GM06990 (cell line): ENCODE measurements at places on chromosomes 5 and 9.

DNA sequence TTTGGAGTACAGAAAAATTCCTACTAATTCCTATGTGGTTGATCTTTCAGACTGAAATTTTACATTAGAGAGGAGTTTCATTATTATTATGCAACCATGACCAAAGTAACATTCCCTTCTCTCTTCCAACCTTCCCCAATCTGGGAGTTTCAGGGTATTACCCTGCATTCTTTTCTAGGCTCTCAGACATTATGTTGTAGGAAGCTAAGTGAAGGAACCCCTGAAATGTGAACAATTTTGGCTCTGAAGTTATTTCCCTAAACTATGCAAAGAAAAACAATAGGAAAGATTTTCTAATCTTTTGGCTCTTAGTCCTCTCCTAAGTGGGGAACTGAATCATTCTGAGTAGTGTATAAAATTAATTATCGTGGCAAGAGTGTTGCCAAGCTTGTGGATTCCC lies 63.3 kb upstream of the ZFAND5 start:
- no peak for DNase-seq

GRCh38 chr9:93591301-93592007 lies 15.1 kb downstream of the PHF2 start:
- DNase-seq = no peak

DNA sequence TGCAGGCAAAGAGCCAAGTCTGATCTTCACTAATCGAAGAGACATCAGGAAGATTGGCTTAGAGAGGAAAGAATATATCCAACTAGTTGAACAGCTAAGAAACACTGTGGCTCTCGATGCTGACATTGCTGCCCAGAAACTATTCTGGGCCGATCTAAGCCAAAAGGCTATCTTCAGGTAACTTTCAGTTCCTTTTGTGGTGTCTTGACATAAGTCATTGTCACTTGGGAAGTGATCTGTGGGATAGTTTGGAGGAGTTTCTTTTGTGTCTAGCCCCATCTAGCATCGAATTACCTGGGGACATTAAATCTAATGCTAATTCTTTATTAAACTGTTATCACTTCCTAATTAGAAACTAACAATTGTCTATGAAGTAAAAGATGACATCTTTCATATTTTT lies 24.0 kb downstream of the VLDLR start:
- DNase-seq = no peak

- no peak for DNase-seq
Observed at GRCh38 chr9:7443541-7443940, 356.0 kb downstream of the DMAC1 start.

DNA sequence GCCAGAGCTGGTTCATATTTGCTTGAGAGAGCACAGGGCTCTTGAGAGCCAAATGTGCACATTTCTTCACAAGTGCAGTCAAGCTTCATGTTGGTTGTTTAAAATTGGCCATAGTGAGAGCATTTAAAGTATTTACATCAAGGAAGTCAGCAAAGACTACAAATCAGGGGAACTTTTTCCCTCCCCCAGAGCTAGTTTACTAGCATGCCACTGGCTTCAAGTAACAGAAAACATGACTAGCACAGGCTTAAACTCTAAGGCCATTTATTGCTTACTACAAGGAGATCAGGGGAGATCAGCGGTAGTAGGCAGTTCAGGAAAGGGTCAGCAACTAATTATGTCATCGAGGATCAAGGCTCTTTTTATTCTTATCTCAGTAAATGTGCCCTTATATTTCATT lies 11.0 kb upstream of the CCDC171 start:
- no peak for DNase-seq

- DNase-seq = no peak
Observed at GRCh38 chr9:16510482-16510881, 360.0 kb downstream of the BNC2 start.

GRCh38 chr9:129886226-129887174 lies 51.2 kb downstream of the USP20 start:
- DNase-seq = peak; percentile 61

- DNase-seq = no peak
Observed at GRCh38 chr5:17058438-17058837, 122.3 kb upstream of the MYO10 start.

DNA sequence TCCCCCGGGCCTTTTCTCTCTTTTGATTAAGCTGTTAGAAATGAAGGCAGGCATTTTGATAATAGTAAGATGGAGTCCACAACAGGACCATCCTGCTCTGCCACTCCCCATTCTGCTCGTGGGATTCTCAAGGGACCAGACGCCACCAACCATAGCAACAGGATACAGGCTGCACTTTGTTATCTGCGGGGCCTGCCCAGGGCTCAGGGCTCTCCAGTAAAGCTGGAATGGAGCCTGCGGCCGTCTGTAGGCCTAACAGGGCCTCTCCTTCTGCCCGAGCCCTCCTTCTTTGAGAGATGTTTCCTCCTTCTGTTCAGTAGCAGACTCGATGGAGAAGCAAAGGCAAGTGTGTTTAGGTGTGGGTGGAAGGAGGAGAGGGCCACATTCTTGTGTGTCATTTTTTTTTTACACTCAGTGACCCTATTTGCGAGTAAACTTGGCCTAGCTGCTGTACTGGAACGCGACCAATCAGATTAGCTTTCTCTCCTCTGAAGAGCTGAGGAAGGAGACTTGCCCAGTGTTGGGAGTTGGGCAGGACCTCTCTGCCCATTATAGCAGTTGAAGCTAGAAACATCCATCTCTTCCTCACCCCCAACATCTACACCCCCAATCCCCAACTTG lies 8.9 kb upstream of the EPB41L4B start:
- DNase-seq = no peak

GRCh38 chr5:96287136-96287535 lies 145.9 kb downstream of the PCSK1 start:
- no peak for DNase-seq

DNA sequence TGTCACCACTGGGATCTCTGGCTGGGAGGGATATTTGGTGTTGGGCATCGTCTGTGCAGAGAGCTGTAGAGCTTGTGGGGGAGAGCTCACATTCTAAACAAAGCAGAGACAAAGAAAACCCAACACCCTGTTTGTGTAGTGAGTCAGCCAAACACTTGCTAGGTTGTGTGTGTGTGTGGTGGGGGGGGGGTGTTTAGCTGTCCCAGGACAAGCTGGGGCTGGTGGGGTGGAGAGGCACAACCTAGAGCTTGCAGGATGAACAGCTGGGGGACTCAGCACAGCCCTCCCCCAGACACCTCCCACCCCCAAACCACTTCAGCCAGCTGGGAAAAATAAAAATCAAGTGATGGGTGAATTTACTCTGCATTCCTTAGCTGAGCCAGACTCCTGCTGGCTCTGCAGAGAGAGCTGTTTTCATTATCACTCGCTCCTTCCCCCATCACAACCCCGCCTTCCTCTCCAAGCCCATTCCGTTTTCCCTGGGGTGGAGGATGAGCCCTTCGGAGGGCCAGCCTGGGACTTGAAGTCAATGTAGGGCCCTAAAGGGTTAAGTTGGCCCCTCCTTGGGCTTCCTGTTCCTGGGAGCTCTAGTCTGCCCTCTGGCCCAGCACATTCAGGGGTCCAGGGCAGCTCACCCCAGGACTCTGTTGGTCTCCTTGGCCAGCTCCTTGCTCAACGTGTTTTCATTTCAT lies 2.6 kb downstream of the OLFML2A start:
- DNase-seq = no peak

DNA sequence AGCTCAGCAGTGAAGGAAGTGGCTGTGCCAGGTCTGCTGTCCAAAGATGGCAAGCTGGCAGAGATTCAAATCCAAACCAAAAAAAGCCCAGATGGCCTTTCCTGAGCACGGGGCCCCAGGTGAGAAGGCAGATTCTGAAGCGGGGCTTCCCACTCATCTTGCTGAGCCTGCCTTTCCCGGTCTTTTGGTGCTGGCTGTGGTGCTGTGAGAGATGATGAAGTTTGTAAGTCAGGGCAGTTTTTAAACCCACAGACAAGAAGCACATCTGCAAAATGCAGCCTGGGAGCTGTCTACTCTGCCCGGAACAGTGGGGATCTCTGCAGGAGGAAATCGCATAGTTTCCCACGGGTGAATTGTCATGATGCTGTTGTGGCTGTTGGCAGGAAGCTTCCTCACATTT lies 85.0 kb upstream of the IRX4 start:
- no peak for DNase-seq

- no peak for DNase-seq
Observed at GRCh38 chr5:147912011-147912410, 5.7 kb upstream of the C5orf46 start.

- no peak for DNase-seq
Observed at GRCh38 chr9:73548201-73548600, 396.5 kb downstream of the ANXA1 start.

- DNase-seq = no peak
Observed at GRCh38 chr5:106374956-106375355, 1295.8 kb downstream of the EFNA5 start.

GRCh38 chr9:37987467-37987981 lies 81.5 kb downstream of the SHB start:
- DNase-seq = no peak

GRCh38 chr9:91783876-91784672 lies 166.0 kb downstream of the ROR2 start:
- DNase-seq = no peak

GRCh38 chr5:112018846-112019245 lies 261.9 kb upstream of the NREP start:
- DNase-seq = peak; percentile 18

DNA sequence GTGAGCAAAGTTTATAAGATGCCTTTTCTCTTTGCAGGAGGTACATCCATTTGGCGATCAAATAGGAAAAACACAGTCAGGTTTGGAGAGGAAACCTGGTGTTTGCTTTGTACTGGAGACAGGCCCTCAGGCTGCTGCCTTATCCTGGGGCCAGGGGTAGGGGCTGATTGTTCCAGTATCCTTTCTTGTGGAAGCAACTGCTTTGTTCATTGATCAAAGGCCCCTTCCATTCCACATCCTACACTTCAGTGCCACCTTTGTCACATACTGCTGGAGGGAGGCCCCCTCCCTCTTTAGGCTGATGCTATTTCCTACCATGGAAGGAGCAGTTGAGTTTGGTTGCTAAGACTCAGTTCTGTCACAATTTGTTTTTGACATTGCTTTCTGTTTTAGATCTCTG lies 778.1 kb downstream of the TLR4 start:
- no peak for DNase-seq
